T-cell (primary cell): ENCODE measurements at places on chromosomes 1 and 21.

- DNase-seq: no peak
Observed at GRCh38 chr1:4768553-4768952, 114.1 kb downstream of the AJAP1 start.

DNA sequence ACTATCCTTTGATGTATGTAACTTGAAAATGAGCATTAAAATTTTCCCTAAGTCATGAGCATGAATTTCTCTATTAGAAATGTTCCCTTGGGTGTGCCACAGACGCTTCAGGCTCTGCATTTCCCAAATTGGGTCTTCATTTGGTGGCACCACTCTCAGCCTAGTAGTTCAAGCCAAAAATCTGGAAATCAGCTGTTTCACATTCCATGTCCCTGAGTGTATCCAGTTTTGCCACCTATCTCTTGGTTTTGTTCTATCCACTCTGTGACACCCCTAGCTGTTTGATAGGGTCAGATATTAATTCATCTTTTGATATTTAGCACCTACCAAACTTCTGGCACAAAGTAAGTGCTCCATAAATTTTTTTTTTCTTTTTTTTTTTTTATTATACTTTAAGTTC is 89.5 kb upstream of the DPH5 start:
- no peak for DNase-seq

- DNase-seq: no peak
Observed at GRCh38 chr1:232300466-232300865, 329.5 kb downstream of the SIPA1L2 start.

- DNase-seq: no peak
Observed at GRCh38 chr1:204080163-204080903, 7.4 kb downstream of the SOX13 start.

- DNase-seq: no peak
Observed at GRCh38 chr21:37145635-37146111, 72.6 kb downstream of the TTC3 start.

- no peak for DNase-seq
Observed at GRCh38 chr21:39483917-39484316, 32.1 kb downstream of the SH3BGR start.
